IgD-negative memory B cell (primary cell): ENCODE measurements at places on chromosomes 5 and 9. TPM values are rescaled to one million over a fixed set of nuclear protein-coding genes. Genes with fewer than 3 reads are reported as not detected.

LECT2 gene
- not detected for polyA plus RNA-seq

ROPN1L gene
- polyA plus RNA-seq, result 0.48 TPM

ZNF454 gene
- polyA plus RNA-seq, result not detected

HNRNPK gene
- 763 TPM for polyA plus RNA-seq
